ENCODE measurements at places on chromosomes 1 and 21.

- DNase-seq: no peak
Measured at GRCh38 chr1:205504311-205505075, at the start of gene CDK18. CDK18 (plus strand) TSS chr1:205504669; CDS start chr1:205523168, 18,499 bp downstream.

GRCh38 chr1:20174937-20175666 is 10.8 kb upstream of the UBXN10 start:
- no peak for DNase-seq

DNA sequence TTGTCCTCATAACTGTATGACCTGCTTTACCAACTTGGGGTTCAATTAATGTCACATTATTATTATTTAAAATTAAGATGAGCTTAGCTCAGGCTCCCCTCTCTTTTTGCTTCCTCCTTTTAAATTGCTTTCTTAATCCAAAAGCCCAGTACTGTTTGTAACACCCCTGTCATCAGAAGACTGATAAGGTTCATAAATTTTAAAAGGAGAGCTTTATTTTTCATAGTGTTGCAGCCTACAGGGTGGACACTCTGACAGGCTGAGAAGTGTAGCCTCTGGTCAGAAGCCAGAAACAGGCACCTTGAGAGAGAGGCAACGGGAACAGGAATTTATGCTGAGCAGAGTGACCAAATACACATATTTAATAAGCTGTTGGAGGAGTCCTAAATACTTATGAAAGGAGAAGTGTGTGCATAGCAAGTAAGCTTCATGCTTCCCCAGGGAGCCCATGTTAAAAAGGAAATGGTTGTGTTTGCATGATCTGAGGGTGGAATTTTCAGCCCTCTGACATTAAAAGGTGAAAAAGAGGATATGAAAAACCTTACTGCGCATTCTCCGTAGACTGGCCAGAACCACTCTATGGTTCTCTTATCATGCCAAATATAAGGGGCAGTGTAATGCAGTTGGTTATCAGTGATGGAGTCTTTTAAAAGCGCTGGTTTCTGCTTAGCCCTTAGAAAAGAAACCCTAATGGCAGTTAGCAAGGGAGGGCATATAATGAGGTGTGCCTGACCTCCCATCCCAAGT is 30.5 kb upstream of the FGGY start:
- DNase-seq: no peak

DNA sequence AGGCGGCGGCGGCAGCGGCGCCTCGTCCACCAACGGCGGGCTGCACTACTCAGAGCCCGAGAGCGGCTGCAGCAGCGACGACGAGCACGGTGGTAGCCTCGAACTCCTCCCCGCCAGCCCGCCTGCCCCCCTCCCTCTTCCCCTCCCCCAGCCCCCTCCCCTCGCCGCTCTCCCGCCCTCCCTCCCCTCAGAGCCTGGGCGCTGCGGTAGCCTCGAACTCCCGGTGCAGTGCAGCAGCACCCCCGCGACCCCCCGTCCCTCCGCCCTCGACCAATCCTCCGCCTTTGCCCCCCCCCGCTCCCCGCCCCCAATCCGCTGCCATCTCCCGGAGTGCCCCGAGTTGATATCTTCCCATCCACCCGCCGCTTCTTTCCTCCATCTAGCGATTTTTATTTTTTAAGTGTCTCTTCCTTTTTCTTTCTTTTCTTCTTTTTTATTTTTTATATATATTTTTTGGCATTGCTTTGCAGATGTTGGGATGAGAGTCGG is 516 bp downstream of the RCOR3 start:
- peak; percentile 20 for DNase-seq

- no peak for DNase-seq
Measured at GRCh38 chr1:246687002-246687401, 37.2 kb upstream of the SCCPDH start.

DNA sequence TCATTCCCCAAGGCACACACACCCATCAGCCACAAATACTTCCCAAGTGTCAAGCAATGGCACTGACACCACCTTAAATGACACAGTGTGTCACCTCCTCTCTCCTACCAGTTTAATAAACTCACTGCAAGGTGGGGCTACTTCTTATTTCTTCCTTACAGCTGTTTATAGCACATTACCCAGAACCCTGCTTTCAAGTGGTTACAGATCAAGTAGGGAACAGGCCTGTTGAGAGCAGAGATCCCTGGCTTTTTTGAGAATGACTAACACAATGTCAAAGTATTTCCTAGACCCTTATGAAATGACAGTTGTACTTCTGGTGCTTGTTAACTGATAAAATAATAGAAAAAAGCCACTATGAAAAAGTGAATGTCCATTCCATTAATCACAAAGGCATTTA is 19.8 kb downstream of the ZBTB17 start:
- DNase-seq: no peak

DNA sequence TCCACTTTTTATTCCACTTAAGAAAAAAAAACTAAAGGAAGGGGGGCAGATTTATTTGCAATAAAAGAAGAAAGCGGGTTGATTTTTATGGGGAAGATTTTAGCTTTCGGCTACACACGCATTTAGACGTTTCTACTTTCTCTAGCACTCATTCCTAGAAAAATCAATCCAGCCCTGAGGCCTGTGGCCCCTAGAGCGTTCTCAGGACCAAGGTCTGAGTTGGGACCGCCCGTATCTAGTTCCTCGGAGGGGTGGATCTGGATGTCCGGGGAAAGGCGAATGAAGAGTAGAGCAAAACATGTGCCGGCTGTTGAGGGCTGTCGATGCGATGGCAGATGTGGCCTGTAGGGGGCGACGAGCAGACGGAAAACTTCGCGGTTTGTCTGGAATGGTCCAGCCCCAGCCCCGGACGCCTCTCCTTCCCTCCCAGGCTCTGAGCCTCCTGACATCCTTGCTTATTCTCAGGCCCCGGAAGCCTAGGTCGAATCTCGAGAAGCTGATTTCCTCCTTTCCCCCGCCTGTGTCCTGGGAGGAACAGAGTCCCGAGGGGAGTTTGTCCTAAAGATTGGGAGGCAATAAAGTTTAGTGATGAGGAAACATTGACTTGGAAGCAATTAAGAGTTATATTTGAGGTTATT is 5.2 kb downstream of the FOXD3 start:
- no peak for DNase-seq

GRCh38 chr1:27671964-27672749 is at the start of gene IFI6:
IFI6 (minus strand) TSS chr1:27672192; CDS start chr1:27669314, 2,878 bp downstream.
- peak; percentile 58 for DNase-seq

- DNase-seq: peak; percentile 26
Measured at GRCh38 chr1:174157157-174157806, 2.0 kb upstream of the RABGAP1L start.

DNA sequence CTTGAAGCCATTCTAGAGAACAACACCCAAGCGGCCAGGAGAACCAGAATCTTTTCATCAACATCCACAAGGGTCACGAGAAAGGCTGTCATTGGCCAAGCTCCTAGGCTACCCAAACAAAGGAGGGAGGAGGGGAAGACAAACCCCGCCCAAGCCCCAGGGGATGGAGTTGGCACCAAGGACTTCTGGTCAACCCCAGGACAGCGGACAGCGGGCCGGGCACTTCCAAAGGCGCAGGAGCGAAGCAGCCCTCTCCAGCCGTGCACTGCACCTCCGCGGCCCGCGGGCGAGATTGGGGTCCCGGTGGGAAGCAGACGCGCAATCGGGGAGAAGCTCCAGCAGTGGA is at the start of gene CLIC6:
Gene CLIC6, plus strand, starts transcription at position 192 of the 346 bp plus-strand sequence. CDS start 395 bp downstream, outside the sequence.
- DNase-seq: no peak

DNA sequence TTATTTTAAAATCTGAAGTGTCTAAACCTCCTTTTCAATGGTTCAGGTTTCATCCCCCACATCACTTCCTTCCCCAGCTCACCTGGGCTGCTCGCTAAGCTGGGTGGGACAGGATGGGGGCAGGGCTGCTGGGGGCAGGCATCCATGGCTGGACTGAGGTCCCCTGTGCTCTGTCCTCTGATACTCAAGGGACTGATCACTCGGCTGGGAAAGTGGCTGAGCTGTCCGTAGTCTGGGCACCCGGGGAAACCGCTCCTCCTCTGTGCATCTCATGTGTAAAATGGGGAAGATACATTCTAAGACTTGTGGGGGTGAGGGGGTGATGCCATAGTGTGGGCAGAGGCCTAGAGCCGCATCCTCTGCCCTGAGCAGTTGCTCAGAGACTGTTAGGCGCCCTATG is 411.2 kb downstream of the MATN1 start:
- no peak for DNase-seq

DNA sequence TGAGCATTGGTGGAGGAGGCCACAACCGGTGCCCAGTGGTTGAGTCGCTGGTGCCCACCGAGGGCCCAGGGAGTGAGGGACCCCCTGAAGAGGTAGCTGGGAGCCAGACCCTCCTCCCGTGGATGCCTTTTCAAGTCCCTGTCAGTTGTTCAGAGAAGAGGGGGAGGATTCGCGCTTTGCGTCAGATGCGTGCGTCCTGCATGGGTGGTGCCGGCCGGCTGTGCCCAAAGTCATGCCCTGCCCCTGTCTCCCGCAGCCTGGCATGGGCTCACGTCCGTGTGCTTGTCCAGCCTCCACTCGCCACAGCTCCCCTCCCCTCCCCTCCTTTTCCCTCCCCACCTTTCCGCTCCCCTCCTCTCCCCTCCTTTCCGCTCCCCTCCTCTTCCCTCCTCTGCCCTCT is 45.2 kb downstream of the PRKCZ start:
- DNase-seq: no peak

- no peak for DNase-seq
Measured at GRCh38 chr1:113980110-113980509, 836 bp downstream of the OLFML3 start.

DNA sequence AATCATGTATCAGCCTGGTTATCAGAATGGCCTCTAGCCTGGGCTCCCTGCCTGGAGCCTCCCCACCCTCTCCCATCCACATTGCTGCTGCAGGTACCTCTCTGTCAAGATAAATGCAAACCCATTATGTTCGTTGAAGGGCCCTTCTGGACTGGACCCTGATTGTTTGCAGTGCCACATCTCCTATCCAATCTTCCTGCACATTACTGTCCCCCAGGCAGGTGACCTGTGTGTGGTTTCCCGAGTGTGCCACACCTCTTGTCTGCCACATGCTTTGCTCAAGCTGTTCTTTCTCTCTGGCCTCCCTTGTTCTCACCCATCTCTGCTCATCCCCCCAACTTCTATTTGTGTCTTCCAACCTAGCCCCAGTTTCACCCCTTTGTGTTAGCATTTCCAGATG is 32.4 kb downstream of the IER5 start:
- DNase-seq: no peak

DNA sequence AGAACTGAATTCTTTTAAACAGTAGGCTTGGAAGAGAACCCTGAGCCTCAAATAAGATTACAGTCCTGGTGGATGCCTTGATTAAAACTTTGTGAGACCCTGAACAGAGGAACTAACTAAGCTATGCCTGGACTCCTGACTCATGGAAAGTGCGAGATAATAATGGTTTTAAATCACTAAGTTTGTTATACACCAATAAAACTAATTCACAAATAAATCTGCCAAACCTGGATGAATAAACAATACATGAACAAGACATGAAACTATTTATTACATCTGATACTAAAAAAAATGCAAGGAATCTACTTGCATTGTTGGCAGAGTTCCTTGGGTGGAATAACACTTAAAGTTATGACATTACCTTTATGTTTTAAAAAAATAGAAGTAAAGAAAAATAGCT is 118.4 kb downstream of the PIGK start:
- DNase-seq: no peak

DNA sequence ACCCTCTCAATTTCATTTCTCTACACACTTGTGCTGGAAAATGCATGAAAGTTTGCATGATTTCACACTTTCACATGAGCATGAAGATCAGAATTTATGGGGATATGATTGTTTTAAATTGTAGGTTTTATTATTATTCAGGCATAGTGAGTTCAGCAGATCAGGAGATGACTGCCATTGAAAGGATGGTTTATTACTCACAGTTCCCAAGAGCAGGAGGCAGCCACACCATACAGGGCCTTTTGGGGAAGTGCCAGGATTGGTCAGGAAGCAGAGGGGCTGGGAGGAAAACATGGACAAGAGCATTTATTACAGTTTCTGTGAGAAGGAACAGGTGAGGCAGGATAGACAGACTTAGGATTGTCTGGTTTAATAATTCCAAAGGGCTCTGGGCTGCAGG is 114.6 kb upstream of the KCNJ15 start:
- no peak for DNase-seq

GRCh38 chr1:29105822-29106221 is 17.9 kb downstream of the TMEM200B start:
- DNase-seq: no peak

- DNase-seq: no peak
Measured at GRCh38 chr21:16945580-16945979, 567.3 kb upstream of the CXADR start.

DNA sequence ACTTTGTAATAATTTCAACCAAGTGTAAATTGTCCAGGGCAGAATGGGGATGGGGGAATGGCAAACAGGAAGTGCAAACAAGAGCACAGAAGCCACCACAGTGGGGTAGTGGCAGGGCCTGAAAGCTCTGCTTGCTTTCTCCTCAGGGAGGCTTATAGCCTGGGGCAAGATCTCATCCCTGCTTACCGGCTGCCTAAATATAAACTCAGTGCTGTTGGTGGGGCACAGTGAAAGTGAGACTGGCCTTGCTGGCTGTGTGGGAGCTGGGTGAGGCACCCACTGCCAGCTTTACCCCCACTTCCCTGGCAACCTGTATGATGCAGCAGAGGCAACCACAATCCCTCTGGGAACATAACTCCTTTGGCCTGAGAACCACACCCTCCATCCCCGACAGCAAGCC is 15.2 kb downstream of the STYXL2 start:
- no peak for DNase-seq

DNA sequence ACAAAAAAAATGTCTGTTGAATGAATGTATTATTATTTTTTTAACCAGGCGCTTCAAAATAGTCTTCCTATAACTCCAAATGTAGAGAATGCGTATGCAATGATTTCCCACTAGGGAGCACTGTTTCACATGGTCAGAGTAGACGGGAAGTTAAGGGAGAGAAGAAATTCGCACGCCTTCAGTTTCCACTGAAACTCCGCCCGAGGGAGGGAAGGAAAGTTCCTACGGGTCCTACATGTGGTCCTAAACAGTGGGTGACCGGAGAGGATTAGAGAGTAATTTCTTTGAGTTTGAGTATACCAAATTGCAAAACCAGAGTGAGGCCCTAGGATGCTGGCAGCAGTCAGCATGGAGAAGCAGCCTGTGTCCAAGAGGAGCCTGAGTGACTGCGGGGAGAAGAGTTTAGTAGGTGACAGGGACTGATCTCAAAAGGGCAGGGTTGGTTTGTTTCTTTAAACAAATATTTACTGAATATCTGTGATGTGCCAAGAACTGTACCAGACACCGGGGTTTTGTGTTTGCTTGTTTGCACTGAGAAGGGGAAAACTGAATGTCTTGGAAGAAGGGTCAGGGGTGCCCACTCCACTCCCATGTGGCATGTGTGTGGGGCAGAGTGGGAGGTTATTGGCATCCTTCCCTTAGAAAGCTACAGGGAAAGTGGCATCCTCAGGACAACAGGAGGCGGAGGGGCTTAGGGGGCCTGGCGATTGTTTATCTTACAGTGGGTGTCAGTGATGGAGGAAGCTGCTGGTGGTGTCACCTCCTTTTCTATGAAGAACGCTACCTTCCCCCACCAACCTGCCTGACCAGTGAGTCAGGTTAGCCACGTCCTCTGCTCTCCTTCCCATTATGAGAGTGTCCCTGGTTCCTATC is 22.8 kb downstream of the RNU5D-1 start:
- no peak for DNase-seq

All from stimulated activated CD4-positive, alpha-beta T cell treated with anti-CD3 and anti-CD28 coated beads, Interleukin-1b, Interleukin-23, amount 100 ng/mL, for 24 hours (primary cell).